ENCODE measurements at places on chromosomes 4 and X. TPM values are rescaled to one million over a fixed set of nuclear protein-coding genes. Genes with fewer than 3 reads are reported as not detected.
A peak's percentile ranks its signal among the peaks of the same experiment; 100 is the strongest.

- peak overlapping the region; percentile 11 for H3K4me3 ChIP-seq
- DNase-seq: no peak
- peaks cover 8% of the 10 kb centered on the region for H3K36me3 ChIP-seq
- H3K4me1 ChIP-seq: peaks cover 42% of the 10 kb centered on the region
These were observed 100.0 kb upstream of the EOLA2 start for GRCh38 chrX:150038315-150038714.

DNA sequence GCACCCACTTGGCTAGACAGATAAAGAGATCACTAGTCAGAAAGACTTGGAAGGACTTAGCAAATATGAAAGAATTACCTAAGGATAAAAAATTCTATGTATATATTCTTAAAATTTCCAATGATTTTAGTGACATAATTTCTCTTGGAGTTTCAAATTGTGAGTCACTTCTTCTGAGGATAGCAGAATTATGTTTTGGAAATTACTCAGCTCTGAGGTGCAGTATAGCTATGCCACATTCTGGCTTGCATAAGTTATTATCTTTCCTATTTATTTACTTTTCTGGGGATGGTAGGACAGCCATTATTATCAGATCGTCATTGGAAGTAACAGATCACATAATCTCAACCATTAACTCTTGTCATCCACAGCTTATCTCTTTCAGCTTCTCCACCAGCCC is 853.5 kb downstream of the TRIML1 start:
- peaks cover 11% of the 10 kb centered on the region for H3K4me1 ChIP-seq
- no peak for DNase-seq
- no peaks in the 10 kb centered on the region for H3K27me3 ChIP-seq
- H3K27ac ChIP-seq: no peak overlapping the region
- no peak overlapping the region for H3K4me3 ChIP-seq
- no peaks in the 10 kb centered on the region for H3K36me3 ChIP-seq

Gene GBA3
- not detected for total RNA-seq

Gene MTNR1A
- total RNA-seq: not detected

GRCh38 chr4:52051615-52052474 is 741 bp downstream of the SPATA18 start:
- peak overlapping the region; percentile 87 for H3K4me3 ChIP-seq
- peaks cover 12% of the 10 kb centered on the region for H3K4me1 ChIP-seq
- H3K27me3 ChIP-seq: peaks cover 26% of the 10 kb centered on the region
- DNase-seq: peak; percentile 91

Gene TMPRSS11B
- total RNA-seq: not detected

GRCh38 chr4:103423261-103423660 is 225.1 kb upstream of the CENPE start:
- H3K4me3 ChIP-seq: no peak overlapping the region
- no peak for DNase-seq
- H3K36me3 ChIP-seq: no peaks in the 10 kb centered on the region
- no peak overlapping the region for H3K27ac ChIP-seq
- no peaks in the 10 kb centered on the region for H3K27me3 ChIP-seq

DNA sequence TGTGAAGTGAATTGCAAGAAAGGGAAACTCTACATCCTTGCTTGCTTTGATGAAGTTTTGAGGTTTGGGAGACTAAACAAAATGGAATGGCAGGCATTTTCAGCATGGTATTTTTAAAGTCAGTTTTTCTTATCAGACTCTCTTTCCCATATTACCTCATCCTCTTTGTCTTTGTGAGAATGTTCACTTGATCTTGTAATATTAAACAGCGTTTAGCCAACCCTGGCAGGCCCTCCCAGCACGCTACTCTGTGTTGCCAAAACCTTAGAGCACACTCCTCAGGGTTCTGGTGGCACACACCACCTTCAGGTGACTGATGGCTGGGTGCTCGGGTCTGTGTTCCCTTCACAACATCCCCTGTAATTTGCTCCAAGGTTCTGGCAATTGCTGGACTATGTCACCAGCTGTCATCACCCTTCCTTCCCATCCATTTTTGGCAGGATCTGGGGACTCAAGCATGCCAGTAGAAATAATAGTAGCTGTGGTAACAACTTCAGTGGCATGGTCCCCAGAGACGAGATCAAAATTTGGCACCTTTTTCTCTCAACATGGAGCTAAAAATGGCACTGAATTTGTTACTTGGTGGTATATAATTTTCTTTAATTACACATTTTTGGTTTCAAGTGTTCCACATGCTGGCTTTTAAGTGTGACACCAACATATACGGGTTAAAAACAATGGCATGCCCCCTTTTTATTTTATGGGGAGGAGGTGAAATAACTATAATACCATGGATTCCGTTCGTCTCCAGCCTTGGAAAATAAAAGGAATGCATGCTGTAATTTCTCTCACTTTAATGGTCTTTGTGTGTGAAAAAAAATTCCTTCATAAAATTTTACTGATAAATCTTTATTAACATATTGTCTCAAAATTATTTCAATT is 273.1 kb downstream of the DCTD start:
- no peaks in the 10 kb centered on the region for H3K27me3 ChIP-seq
- DNase-seq: no peak
- peaks cover 24% of the 10 kb centered on the region for H3K4me1 ChIP-seq
- peaks cover 18% of the 10 kb centered on the region for H3K36me3 ChIP-seq

Gene NLGN4X
- total RNA-seq: not detected

Data from osteocyte (in vitro differentiated cells).